Testis (tissue), 5 donors: ENCODE measurements at places on chromosomes 12 and 14. TPM values are rescaled to one million over a fixed set of nuclear protein-coding genes. Genes with fewer than 3 reads are reported as not detected.
A peak's percentile ranks its signal among the peaks of the same experiment; 100 is the strongest.

DNA sequence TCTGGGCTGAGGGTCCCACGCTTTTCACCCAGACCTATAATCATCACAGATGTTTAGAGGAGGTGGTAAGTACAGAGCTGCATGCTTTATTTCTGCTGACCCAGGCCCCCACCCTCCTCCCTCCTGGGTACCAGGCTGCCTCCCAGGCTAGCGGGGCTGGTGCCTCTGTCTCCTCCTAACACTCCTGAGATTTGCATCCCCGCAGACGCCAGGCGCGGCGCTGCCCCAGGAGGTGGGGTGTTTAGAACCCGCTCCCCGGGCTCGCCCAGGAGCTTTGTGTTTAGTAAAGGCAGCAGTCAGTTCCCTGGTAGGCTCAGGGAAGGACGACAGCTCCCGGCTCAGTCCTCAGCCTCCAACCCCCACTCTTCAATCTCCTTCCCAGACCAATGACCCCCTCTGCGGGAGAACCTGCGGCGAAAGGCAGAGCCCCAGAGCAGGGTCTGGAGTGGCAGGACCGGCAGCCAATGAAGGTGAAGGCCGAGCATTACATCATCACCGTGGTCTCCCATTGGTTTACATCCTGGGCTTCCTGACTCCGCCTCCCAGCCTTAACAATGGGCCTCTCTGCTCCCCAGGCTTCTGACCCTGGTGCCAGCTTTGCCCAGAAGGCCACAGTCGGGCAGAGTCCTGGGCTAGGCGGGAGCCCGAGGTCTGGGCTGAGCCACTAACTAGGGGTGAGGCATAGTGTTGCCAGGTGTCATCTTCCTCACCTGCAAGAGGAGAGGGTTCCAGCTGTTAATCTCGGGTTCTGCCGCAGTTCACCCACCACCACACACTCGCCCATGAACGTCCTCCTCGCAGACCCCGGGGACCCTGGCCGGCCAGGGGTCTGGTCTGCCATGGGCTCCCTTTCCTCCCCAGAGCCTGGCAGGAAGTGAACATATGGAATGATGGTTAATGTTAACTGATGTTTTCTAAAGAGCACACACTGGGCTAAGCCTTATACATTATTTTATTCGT is 57.5 kb downstream of the CALM1 start:
- peak; percentile 96 for DNase-seq
- peak overlapping the region; percentile 64 for H3K27ac ChIP-seq
- peak overlapping the region; percentile 39 for H3K4me3 ChIP-seq
- no peaks in the 10 kb centered on the region for H3K27me3 ChIP-seq
- peaks cover 7% of the 10 kb centered on the region for H3K4me1 ChIP-seq

DNA sequence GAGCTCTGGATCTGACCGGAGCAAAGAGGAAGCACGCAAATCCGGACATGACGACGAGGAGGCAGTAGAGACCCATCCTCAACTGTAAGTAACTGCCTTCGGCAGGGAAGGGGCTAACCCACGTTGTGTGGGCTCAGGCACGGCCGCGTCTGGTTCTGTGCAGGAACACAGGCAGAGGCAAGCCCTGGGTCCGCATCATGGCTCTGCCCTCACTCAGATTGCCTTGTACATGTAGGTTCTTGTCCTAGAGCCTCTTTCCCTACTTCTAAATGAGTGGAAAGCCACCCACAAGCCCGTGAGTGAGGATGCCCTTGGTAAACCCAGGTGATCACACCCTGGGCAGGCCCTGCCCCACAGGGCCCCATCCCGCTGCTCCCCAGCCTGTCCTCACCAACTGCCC is 8.9 kb upstream of the RPLP0 start:
- H3K36me3 ChIP-seq, result no peaks in the 10 kb centered on the region
- no peaks in the 10 kb centered on the region for H3K27me3 ChIP-seq
- H3K27ac ChIP-seq, result no peak overlapping the region
- DNase-seq, result no peak
- no peak overlapping the region for H3K4me3 ChIP-seq

DNA sequence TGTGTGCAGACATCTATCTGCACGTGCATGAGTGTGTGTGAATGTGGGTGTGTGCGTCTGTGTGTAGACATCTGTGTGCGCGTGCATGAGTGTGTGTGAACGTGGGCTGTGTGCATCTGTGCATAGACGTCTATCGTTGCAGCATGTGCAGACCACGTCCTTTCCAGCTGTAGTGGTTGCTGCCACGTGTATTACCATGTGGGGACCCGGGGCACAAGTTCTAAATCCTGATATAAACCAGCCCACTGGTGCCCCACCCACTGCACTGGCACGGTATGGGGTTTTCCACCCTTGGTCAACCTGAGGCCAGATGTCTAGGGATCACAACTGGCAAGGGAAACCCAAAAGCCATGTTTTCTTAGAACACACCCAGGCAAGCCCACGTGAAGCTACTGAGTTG is 197.0 kb downstream of the ANO2 start:
- H3K27me3 ChIP-seq, result no peaks in the 10 kb centered on the region
- no peak overlapping the region for H3K27ac ChIP-seq
- no peak for DNase-seq
- no peak overlapping the region for H3K4me3 ChIP-seq
- H3K4me1 ChIP-seq, result no peaks in the 10 kb centered on the region

GRCh38 chr14:53365486-53366130 is 212.5 kb upstream of the DDHD1 start:
- no peaks in the 10 kb centered on the region for H3K36me3 ChIP-seq

REP15 gene
- 1.1 TPM for total RNA-seq
